Tibial nerve (tissue), 4 donors: ENCODE measurements at places on chromosomes 4 and X.

GRCh38 chr4:145828802-145829485, 109.7 kb downstream of the ZNF827 start:
- no peak for DNase-seq

DNA sequence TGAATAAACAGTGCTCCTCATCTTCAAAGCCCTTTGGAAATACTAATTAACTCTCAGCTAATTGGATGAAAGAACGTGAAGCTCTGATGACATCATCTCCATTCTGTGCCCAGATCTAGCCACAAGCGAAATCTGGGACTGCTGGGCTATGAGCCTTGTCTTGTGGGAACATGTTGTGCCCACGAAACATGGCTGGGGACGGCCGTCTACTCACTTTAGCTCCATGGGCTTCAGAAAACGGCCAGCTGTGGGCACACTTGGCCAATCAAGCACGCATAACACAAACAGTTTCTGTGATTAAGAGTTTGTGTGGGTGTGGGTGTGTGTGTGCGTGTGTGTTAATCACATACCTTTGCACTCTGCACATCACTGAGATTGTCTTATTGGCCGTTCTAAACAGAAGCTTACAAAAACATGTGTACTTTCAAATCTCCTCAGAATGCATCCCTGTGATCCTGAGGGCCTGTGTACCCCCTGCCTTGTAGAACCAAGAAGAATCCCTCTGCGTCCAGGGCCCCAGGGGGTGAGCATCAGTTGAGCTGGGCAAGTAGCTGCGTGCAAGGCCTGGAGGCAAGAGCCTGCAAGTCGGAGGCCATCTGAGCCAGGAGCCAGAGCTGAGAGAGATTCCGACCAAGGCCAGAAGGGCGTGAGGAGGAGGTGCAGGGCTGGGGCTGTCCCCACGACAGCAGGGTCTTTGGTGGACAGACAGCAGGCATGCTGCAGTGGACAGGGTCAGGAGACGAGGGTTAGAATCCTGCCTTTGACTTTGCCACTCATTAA, 18.7 kb upstream of the ZNF185 start:
- DNase-seq = no peak

GRCh38 chrX:37405956-37406355, 56.8 kb downstream of the PRRG1 start:
- DNase-seq = no peak

DNA sequence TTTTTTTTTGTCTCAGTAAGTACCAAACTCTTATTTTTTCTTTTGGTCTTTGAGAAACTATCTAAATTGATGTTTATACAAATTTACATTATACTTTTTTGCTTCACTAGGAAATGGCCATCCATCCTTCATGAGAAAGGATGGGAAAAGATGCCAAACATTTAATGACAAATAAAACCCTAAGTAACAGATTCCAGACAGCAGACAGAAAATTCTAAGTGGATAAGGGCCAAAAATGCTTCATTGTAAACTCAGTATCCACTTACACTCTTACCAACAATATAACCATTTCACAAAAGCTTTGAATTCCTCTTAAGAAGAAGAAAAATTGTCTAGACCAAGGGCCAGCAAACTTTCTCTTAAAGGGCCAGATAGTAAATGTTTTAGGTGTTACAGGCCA, 3.5 kb downstream of the GUCY1B1 start:
- no peak for DNase-seq

- DNase-seq = peak; percentile 6
Observed at GRCh38 chr4:2257361-2258081, 4.4 kb downstream of the MXD4 start.

- no peak for DNase-seq
Observed at GRCh38 chrX:38351346-38351745, 1.1 kb upstream of the OTC start.

DNA sequence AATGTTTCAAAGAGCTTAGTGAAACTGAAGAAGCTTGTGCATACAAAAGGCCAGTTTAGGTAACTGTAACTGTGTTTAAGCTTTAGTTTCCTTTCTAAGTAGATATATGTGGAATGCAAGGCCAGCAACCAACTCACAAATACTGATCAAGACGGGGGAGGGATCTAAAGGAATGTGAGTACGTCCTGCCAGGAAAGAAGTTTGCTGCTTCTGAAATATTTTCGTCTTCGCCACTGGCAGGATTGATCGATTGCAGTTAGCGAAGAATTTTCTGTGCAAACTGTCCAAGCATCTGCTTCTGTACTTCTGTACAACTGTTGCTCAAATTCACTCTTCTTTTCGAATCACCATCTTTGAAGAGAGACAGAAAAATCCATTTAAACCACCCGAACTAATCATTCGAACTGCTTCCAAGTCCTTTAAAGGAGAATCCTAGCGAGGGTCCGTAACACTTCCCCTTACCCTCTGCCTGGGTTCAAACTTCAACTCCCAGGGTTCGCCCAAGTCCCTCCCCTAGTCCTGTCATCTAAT, 373 bp upstream of the INTS6L start:
- DNase-seq = no peak
